NCI-H774 (cell line): ENCODE measurements at places on chromosomes 6 and 20.

GRCh38 chr6:145863988-145864616 is 49.5 kb upstream of the FBXO30 start:
- no peak for DNase-seq

- no peak for DNase-seq
These were observed 15.4 kb downstream of the ZSCAN12 start for GRCh38 chr6:28384143-28384533.

GRCh38 chr6:154350293-154350692 is 6.3 kb downstream of the IPCEF1 start:
- DNase-seq: no peak

DNA sequence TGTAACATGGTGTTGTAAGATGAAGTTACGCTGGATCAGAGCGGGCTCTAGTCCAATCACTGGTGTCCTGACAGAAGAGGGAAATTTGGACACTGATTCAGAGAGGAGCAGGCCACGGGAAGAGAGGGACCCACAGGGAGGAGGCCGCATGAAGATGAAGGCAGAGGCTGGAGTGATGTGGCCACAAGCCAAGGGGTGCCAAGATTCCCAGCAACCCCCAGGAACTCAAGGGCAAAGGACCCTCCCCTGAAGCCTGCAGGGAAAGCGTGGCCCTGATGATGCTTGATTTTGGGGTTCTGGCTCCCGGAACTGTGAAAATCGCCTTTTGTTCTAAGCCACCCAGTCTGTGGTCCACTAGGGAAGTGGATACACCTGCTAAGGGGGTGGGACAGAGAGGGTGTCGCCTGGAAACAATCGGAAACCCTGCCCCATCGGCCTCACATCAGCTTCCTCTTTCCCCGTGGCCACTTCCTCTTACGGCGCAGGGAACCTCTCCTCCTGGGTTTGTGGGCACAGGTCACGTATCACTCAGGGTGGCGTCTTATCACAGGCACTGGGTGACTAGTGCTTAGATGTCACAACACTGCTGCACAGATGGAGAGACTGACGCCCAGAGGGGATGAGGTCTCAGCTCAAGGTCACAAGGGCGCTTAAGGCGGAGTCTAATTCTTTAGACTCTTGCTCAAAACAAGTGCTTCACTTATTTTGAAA is 58.0 kb downstream of the SULF2 start:
- no peak for DNase-seq

- DNase-seq: no peak
These were observed 23.8 kb downstream of the MAS1 start for GRCh38 chr6:159914565-159914923.

DNA sequence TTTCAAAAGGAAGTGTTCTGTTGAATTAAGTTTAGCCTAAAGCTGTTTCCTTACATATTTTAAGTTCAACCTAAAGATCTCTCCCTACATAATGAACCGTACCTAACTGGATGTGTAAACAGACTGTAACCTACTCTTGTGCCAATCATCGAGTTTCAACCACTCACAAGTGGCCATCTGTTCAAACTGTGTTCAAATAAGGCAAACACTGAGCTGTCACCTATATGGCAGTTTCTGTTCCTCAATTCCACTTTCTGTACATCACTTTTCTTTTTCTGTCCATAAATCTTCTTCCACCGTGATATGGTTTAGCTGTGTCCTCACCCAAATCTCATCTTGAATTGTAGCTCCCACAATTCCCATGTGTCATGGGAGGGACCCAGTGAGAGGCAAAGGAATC is 428.6 kb downstream of the HACE1 start:
- no peak for DNase-seq

DNA sequence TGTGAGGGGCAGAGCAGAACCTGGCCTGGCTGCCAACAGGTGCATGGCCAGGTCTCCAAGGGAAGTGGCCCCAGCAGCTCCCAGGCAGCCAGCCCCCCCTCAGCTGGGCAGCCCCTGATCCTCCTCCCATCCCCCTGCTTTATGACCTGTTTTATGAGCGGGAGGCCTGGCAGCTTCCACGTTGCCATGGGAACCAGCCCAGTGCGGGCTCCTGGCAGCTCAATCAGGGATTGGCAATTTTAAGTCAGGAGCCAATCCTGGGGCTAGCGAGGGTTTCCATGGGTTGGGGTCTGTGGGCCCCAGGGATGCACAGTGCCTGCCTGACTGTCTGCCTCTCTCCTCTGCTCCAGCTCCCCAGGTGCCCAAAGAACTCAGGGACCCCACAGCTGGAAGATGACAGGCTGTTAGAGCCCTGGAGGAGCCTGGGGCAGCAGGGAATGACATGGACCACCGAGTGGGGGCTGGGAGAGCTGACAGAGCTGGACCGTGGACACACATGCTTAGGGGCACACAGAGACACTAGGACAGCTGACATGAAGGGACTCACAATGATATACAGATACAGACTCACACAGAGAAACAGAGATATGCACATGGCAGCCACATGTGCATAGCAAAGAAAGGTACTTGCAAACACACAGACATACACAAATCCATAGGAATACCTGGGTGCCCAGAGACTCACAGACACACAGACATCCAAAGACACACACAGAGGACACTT is 56.5 kb upstream of the SIRPA start:
- no peak for DNase-seq

DNA sequence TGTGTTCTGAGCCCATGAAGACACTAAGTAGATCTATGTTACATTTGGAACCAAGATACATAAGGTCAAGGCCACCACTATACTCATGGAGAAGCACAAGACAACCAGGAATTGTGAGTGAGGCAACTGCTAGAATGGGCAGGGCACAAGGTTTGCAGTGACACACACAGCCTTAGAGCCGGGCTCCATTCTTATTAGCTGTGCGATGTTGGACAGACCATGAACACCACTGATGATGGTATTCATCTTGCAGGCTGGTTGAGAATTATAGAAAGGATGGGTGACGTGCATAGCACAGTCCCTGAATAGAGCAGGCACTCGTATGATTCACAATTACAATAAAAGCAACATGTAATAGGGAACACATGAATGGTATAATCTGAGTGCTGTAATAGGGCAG is 172.4 kb downstream of the GJA10 start:
- DNase-seq: no peak

GRCh38 chr6:5584078-5584482 is 322.8 kb downstream of the FARS2 start:
- DNase-seq: no peak

GRCh38 chr6:4943716-4944115 is 60.1 kb downstream of the RPP40 start:
- no peak for DNase-seq

DNA sequence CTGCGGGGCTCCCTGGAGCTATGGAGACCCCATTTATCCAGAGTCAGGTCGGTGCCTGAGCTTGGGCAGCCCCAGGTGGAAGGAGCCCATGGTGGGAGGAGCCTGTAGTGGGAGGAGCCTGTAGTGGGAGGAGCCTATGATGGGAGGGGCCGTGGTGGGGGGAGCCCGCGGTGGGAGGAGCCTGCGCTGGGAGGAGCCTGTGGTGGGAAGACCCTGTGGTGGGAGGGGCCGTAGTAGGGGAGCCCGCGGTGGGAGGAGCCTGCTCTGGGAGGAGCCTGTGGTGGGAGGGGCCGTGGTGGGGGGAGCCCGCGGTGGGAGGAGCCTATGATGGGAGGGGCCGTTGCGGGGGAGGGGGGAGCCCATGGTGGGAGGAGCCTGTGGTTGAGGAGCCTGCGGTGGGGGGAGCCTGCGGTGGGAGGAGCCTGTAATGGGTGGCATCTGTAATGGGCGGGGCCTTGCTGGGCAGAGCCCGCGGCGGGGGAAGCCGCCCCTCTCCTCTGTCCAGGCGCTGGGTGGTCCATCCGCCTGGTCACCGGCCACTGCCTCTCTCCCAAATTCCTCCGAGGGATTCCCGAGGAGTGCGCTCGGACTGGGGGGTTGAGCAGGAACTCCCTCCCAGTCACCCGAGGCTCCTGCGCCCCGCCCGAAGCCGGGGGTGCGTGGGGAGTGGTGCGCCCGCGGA is 567 bp upstream of the FNDC11 start:
- peak; percentile 73 for DNase-seq

GRCh38 chr20:44137266-44137801 is 49.7 kb downstream of the JPH2 start:
- DNase-seq: no peak

DNA sequence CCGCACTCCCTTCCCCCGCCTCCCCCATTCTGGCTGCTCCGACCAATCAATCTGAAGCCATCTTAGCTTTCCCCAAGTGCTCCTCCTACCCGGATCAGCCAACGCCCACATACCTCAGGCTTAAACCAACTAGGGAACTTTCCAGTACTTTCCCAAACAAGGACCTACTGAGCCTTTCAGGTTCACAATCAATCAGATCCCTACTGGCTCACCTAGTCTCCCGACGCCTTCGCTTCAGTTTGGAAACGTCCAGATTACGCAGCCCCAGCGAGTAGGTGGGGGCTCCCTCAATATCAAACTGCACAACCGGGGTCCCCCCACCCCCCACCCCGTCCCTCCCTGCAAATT is 432 bp downstream of the HSPA1L start:
- DNase-seq: peak; percentile 89

GRCh38 chr6:170456886-170457698 is 96.0 kb downstream of the PSMB1 start:
- DNase-seq: no peak

DNA sequence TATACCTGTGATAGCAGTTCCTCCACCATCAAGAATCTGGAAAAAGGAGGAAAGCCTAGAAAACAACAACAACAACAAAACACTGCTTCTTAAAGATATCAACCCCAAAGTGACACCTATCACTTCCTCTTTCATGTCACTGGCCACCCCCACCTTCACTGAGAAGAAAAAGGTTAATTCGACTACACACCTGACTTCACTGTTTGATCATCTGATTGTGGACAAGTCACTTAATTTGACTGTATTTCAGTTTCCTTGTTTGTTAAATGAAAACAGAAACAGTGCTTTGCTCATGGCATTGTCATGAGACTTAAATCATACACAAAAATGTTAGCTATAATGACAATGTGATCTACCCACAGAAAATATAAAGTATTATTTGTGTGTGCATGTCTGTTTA is 280.6 kb upstream of the SULF2 start:
- DNase-seq: no peak

DNA sequence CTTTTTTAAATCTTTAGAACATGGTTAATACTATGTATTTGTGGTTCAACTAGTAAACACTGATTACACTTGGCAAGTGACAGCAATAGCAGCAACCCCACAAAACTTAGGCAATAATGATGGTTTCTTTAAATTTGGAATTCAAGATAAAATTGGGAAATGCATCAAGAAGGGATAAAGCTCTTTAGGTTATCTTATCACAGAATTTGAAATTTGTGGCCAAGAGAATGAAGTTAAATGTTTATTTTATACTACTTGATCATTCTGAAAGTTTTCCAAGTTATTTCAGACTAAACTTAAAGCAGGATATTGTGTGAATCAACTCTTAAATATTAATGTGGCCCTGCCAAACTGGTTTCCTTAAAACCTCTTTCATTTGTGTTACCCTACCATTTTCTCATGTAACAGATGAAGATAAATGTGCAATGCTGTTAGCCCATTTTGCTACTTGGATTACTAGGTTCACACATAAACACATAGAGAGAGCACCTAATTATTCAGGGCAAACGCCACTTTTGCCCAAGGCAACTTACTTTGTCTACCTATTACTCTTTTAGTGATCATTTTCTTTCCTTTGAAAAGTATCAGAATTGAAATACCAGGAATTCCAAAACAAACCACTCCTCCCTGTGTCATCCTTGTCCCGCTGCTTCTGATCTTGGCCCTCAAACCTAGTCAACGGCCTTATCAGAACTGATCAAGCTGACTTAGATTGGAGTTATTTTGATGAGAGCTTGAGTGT is 186.7 kb upstream of the TENT5A start:
- DNase-seq: no peak

DNA sequence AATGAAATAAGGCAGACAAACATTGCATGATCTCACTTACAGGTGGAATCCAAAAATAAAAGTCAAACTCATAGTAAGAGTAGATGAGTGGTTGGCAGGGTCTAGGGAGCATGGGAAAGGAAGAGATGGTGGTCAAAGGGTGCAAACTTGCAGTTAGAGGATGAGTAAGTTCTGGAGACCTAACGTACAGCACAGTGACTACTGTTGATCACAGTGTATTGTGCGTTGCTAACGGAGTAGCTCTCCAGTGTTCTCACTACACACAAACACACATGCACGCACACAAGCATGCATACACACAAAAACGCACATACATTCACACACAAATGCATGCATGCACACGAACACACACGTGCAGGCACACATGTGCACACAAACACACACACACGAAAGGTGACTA is 54.9 kb downstream of the LY86 start:
- no peak for DNase-seq

DNA sequence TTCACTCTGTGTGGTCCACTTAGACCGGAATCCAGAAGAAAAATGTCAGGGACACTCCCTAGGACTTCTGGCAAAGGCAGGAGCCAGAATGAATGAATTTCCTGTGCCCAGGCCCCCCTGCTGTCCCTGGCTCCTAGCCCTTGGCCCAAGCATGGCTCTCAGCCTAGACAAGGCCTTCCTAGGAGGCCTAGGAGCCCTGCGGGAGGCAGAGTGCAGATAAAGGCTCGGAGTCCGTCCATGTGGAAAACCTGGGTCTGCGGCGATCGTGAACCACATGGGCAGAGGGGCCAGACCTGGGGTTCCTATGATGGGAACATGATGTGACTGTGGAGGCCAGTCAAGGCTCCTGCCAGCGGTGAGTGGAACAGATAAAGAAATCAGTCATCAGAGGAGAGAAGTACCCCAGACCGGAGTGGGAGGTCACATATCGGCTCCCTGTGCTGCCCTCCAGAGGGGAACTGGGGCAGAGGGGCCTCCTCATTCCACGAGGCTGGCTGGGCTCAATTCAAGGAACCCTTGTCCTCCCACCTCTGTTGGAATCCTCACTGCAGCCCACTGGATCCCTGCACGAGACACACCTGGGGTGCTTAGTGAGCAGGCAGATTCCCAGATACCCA is 5.9 kb upstream of the VSTM2L start:
- DNase-seq: no peak

DNA sequence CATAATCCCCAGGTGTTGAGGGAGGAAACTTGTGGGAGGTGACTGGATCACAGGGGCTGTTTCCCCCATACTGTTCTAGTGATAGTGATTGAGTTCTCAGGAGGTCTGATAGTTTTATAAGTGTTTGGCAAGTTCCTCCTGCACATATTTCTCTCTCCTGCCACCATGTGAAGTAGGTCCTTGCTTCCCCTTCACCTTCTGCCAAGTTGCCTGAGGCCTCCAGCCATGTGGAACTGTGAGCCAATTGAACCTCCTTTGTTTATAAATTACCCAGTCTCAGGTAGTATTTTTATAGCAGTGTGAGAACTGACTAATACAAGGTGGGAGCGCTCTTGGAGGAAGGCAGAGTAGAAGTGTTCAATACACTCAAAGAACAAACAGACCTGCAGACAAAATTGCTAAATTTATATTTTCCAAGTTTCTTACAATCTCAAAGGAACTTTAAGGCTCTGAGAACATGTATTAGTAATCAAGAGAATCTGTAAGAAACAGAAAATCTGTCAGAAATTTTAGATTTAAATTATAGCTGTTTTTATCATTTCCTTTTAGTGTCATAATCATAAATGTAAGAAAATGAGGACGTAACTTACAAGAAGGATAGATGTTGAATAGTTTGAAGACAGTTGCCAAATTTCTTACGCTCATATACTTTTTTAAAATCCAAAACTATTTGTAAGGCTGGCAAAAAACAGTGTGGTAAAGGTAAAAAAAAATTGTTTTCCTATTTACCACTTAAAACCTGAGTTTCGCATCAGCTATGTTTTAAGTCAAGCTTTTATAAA is 77.7 kb downstream of the ASCC3 start:
- DNase-seq: no peak
